ENCODE measurements at places on chromosomes 1 and 21. TPM values are rescaled to one million over a fixed set of nuclear protein-coding genes. Genes with fewer than 3 reads are reported as not detected.

Gene PLA2G2A
- not detected for total RNA-seq

Gene PDIK1L
- 109 TPM for total RNA-seq

Gene SPATA45
- 2.0 TPM for total RNA-seq

Gene PRKAA2
- total RNA-seq, result 44.4 TPM

Gene IFI44L
- 7.3 TPM for total RNA-seq

Gene MSH4
- 1.6 TPM for total RNA-seq

Gene ASTN1
- total RNA-seq, result 59.1 TPM

Gene OTUD3
- total RNA-seq, result 9.8 TPM

Gene SYF2
- 34.2 TPM for total RNA-seq

Gene MCOLN2
- total RNA-seq, result not detected

Gene NBPF4
- total RNA-seq, result not detected

Gene CD1E
- total RNA-seq, result not detected

Gene LHX8
- total RNA-seq, result 2.4 TPM

Gene S100A7A
- not detected for total RNA-seq

Gene HSPB7
- not detected for total RNA-seq

Gene DISC1
- 5.3 TPM for total RNA-seq

Gene PTAFR
- total RNA-seq, result 1.2 TPM

Gene FCRLB
- total RNA-seq, result 1.2 TPM

Gene TSSK3
- 0.41 TPM for total RNA-seq

Gene CCDC17
- 0.41 TPM for total RNA-seq

Gene KLF18
- not detected for total RNA-seq

Gene PTGFR
- total RNA-seq, result 7.7 TPM

Gene DHRS3
- 13.0 TPM for total RNA-seq

Gene NCF2
- 4.9 TPM for total RNA-seq

Gene MYOC
- under 0.01 TPM for total RNA-seq

Gene CD84
- 1.6 TPM for total RNA-seq

Gene RGS16
- 1.6 TPM for total RNA-seq

Gene SELENBP1
- total RNA-seq, result 6.5 TPM

Gene C1orf141
- total RNA-seq, result under 0.01 TPM

Gene KCNJ9
- 11.4 TPM for total RNA-seq

Gene VHLL
- total RNA-seq, result 0.82 TPM

Gene TMPRSS3
- not detected for total RNA-seq

Gene LRRC39
- total RNA-seq, result 9.0 TPM

Gene TAS1R3
- 0.41 TPM for total RNA-seq

Gene NFIA
- 35.5 TPM for total RNA-seq

Gene TNFRSF1B
- 2.0 TPM for total RNA-seq

Gene OR6N1
- not detected for total RNA-seq
